NCI-H748 treated with DMSO at 0.1 percent for 48 hours (cell line): ENCODE measurements at places on chromosomes 1 and 21.

- no peak for DNase-seq
Observed at GRCh38 chr1:84286071-84286470, 15.4 kb upstream of the SAMD13 start.

- DNase-seq, result no peak
Observed at GRCh38 chr1:30904962-30905335, 3.6 kb downstream of the SDC3 start.

DNA sequence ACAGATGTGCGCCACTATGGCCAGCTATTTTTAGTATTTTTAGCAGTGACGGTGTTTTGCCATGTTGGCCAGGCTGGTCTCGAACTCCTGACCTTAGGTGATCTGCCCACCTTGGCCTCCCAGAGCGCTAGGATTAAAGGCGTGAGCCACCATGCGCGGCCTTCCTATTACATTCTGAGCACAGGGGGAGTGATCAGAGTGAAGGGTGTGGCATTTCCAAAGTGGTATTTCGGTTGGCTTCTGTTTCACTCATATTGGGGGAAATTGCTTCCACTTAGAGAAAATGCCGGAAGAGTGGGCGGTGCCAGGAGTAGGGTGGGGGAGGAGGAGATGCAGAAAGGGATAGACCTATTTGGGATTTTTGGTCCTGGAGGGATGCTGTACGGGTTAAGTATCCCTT, 4.3 kb downstream of the PIK3CD start:
- DNase-seq, result no peak

- no peak for DNase-seq
Observed at GRCh38 chr1:20280341-20280740, 10.3 kb upstream of the VWA5B1 start.

- DNase-seq, result no peak
Observed at GRCh38 chr21:22280851-22281250, 1282.6 kb downstream of the NCAM2 start.

DNA sequence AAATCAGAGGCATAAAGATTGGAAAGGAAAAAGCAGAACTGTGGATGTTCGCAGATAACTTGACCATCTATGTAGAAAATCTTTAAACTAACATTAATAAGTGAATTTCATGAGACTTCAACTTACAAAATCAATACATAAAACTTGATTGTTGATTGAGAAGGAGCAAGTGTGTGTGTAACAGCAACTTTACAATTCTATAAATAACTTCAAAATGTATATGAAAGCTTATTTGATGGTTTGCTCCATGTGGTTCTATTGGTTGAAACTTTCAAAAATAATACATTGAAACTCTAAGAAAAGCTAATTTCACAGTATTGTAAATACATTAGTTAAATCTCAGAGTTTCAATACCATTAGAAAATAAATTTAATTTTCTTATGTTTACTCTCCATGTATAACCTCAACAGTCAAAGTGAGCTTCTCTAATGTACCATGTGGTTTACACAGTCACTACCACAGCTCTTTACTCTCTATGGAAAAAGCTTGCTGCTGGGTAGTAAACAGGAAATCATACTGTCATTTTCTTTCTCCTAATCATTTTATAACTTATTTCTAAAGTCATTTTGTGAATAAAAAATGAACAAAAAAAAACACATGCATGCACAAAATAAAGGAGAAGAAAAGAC, 12.0 kb downstream of the AKT3 start:
- no peak for DNase-seq

GRCh38 chr21:46325073-46325912, 1.3 kb downstream of the PCNT start:
- DNase-seq, result peak; percentile 14

DNA sequence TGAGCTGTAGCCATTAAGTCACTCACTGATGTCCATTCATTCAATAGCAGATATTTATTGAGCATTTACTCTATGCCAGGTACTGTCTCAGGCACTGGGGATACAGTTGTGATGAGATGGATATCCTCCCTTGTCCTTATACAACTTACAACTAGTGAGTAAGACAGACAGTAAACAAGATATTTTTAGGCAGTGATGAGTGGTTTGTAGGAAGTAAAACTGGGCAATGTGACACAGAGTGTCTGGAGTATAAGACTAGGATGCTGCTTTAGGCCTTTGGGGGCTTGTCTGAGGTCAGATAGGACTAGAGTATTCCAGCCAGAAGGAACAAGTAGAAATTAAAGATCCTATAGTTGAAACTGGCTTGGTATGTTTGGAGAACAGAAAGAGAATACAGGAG, 41.4 kb downstream of the NOS1AP start:
- no peak for DNase-seq

DNA sequence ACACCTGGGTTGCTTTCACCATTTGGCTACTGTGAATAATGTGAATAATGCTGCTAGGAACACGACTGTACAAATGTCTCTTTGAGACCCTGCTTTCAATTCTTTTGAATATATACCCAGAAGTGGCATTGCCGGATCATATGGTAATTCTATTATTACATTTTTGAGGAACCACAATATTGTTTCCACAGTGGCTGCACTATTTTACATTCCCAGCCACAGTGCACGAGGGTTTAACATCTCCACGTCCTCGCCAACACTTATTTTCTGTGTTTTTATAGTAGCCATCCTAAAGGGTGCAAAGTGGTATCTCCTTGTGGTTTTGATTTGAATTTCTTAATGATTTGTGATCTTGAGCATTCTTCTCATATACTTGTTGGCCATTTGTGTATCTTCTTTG, 15.7 kb downstream of the FHAD1 start:
- DNase-seq, result no peak
